ENCODE measurements at places on chromosomes 7 and 10.

DNA sequence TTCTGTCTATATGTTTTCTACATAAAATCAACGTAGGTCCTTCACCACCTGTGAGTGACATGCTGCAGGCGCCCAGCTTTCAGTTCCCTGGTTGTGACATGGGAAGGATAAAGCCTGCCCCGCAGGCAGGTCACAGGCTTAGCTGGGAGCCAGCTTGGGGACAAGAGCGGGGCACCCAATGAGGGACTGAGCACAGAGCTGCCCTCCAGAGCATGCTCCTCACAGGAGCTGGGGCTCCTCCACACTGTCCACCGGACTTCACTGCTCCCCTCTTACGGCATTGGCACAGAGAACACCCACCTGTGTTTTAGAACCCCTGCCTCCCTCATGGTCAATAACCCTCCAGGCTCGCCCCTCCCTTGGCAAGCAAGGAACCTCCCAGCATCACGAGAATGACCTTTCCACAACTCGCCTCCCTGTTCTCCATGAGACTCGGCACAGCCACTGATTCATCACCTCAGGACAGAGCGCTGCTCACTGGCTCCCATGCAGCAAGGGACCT lies 187.1 kb downstream of the TNS3 start:
- DNase-seq = no peak

GRCh38 chr10:102817175-102817574 lies 20.0 kb downstream of the CYP17A1 start:
- no peak for DNase-seq

GRCh38 chr7:130803127-130803526 lies 69.1 kb upstream of the KLF14 start:
- no peak for DNase-seq

DNA sequence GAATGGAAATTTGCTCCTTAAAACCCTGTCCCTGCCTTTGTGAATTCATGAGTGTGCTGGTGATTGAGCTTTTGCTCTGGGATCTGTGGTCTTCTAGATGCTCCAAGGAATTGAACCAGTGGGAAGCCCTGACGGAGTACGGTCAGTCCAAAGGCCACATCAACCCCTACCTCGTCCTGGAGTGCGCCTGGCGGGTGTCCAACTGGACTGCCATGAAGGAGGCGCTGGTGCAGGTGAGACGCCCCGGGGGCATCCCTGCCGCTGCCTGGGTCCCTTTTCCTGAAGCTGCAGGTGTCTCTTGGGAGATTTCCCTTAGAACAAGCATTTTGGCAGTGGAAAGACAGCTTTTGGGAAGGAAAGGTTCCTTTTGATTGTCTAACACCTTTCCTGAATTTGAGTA lies 100.3 kb downstream of the TRRAP start:
- DNase-seq = no peak

DNA sequence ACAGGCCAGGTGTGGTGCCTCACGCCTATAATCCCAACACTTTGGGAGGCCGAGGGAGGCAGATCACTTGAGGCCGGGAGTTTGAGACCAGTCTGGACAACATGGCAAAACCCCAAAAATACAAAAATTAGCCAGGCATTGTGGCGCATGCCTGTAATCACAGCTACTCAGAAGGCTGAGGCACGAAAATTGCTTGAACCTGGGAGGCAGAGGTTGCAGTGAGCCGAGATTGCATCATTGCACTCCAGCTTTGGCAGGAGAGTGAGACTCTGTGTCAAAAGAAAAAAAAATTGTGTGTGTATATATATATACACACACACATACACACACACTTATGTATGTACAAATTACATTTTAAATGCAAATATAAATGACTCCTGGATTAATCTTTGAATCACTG lies 76.8 kb upstream of the LRRN3 start:
- DNase-seq = no peak

GRCh38 chr7:93799750-93800357 lies 90.7 kb downstream of the TFPI2 start:
- DNase-seq = no peak

GRCh38 chr10:29950391-29950790 lies 109.0 kb downstream of the JCAD start:
- no peak for DNase-seq

- DNase-seq = no peak
These were observed 292.9 kb upstream of the ZMIZ1 start for GRCh38 chr10:78775891-78776290.

- DNase-seq = no peak
These were observed 2.2 kb upstream of the ZNF92 start for GRCh38 chr7:65371468-65371867.

GRCh38 chr10:104925232-104925851 lies 284.3 kb downstream of the SORCS3 start:
- no peak for DNase-seq

Measured in left renal pelvis (tissue), 4 donors.